ENCODE measurements at places on chromosomes 11 and 22. TPM values are rescaled to one million over a fixed set of nuclear protein-coding genes. Genes with fewer than 3 reads are reported as not detected.

Gene MMP10
- total RNA-seq = not detected

GRCh38 chr11:113131036-113131775 is 170.0 kb downstream of the NCAM1 start:
- no peak for DNase-seq

- no peak for DNase-seq
Measured at GRCh38 chr11:8386134-8386864, 122.6 kb upstream of the LMO1 start.

GRCh38 chr11:114713756-114714155 is 35.4 kb downstream of the NXPE2 start:
- no peak for DNase-seq

DNA sequence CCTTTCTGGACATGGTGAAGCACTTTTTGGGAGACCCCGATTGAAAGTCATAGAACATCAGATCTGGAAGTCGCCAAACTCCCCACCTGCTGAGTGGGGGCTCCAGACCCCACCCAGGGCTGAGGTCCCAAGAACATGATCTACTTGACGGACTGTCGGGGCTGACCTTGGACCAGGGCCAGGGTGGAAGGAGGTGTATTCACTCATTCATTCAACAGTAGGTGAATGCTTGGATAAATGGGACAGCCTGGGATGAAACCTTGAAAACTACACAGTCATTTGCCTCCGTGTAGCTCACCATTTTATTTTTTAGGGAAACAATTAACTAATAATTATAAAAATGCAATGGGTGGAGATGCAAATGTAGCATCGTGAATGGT is 629.0 kb downstream of the BRD1 start:
- DNase-seq = no peak

DNA sequence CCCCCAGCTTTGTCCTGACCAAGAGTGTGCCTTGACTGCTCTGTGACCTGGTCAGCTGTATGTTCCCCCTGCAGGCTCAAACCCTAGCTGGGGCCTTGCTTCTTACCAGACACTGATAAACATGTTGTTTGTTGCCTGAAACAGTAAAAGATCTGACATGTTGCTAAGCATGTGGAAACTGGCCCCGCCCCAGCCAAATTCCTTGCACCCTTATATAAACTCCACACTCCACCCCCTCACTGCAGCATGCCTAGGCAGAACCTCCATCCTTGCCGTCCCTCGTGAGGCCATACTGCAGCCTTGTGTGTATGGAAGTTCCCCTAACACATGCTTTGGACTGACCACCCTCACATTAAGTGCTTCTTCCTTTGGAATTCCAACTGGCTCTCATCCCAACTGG is 27.3 kb downstream of the LRRC74B start:
- DNase-seq = no peak

- DNase-seq = no peak
Measured at GRCh38 chr11:3913921-3914320, 58.5 kb downstream of the STIM1 start.
